Cortex of kidney (tissue), 1 donor: ENCODE measurements at places on chromosomes 3 and 15.

DNA sequence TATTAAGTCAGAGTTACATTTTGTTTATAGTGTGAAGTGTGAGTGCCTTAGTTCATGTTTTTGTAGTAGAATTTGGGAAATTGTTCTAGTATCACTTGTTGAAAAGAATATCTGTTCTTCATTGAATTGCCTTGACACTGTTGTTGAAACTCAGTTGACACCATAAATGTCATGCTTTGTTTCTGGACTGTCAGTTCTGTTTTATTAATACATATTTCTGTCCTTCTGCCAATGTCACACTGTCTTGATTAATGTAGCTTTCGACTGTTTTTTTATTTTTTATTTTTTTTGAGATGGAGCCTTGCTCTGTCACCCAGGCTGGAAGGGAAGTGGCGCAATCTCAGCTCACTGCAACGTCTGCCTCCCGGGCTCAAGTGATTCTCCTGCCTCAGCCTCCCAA, 59.1 kb downstream of the CHD2 start:
- DNase-seq = no peak

- no peak for DNase-seq
These were observed 126.2 kb downstream of the TPRG1 start for GRCh38 chr3:189297932-189298331.

DNA sequence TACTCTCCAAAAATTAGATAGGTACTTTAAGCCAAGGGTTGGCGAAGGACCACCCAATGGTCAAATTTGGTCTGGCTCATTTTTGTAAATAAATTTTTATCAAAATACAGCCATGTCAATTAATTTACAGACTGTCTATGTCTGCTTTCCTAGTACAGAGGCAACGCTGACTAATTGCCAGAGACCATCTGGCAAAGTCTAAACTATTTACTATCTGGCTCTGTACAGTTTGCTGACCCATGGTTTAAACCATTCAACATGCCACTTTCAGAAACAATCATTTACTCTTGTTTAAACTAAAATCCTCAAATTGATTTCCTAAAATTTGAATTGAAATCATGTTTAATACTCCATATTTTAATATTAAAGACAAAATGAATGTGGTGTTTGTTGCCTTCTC, 25.9 kb downstream of the CBLB start:
- no peak for DNase-seq

DNA sequence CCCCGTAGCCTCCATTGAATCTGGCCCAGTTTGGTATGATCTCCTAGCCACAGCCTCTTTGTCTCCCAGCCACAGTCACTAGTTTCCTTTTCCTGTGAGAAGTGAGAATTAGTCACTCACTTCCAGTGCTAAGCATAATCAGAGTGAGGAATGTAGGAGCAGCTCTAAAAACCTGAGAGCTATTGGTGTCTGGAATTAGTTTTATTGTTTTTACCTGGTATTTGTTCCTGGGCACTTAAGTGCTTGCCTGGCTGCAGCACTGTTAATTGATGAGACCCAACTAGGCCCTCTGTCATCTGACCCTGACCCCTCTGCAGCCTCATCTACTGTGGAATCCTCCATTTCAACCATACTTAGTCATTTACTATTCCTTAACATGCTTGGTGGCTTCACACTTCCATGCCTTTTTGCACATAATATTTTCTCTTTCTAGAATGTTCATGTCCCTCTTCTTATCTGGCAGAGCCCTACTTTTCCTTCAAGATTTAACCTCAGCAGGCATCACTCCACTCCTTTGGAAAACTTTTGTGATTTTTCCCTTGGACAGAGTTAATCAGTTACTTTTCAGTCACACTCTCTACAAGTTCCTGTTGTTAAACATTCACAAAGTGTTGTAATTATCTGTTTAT, 48.8 kb downstream of the PDE8A start:
- DNase-seq = no peak

DNA sequence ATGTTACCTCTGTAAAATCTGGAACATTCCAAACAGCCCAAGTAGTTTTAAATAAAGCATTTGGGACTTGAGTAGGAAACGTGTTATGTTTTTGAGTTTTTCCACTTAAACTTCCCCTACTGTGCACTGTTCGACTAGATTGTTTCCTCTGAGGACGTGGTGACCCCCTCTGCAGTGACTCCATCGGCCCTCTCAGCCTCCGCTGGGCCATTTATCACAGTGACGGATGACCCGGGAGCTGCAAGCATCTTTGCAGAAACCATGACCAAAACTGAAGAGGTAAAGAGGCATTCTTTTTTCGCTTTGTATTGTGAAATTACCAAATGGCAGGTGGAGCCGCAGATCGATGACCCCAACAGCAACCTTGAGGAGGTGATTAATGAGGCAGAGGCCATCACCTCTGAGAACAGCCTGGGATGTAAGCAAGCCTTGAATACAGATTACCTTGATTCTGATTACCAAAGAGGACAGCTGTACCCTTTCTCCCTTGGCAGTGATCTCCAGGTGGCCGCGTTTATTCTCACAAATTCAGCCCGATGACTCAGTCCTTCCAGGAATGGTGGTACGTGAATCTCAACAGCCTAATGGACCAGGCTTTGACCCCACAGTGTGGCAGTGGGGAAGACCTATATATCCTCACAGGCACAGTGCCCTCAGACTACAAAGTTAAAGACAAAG, 79.1 kb upstream of the FAN1 start:
- no peak for DNase-seq

DNA sequence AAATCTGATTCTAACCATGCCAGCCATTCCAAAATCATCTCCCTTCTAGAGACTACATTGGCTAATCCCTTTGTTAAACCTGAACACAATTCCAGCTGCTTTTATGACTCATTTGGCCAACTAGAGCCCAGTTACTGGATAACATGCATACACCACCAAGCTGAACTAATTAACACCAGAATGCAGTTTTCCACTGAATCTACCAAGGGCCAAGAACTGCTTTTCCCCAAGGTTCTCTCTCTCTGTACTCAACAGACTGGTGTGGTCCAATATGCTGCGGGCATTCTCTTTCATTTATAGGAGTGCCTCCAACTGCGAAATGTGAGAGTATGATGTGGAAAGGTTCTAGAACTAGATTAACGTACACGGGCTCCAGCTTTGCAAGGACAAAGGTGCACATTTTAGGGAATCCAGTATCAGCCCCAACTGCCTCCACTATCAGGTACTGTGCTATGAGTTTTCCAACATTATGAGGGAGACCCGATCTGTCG, 1.5 kb downstream of the CHSY1 start:
- no peak for DNase-seq

DNA sequence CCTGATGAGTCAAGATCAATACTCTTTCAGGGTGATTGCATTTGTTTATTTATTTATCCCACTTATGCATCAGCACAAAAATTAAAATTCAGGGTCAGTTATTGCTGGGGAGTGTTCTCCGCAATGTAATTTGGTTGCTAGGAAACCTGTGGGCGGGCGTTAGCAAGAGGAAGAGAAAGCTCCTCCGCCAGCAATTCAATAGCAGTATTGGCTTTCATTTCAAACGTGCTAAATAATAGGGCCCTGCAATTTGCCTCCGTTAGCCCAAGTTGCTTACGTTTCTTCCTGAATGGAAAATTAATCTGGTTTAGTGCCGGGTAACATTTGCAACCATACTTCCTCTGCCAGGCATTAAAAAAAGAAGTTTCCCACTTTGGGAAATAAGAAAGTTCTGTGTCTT, 35.5 kb upstream of the PLCL2 start:
- DNase-seq = no peak

- DNase-seq = no peak
These were observed 105.8 kb upstream of the C15orf61 start for GRCh38 chr15:67415181-67415580.

GRCh38 chr15:84960391-84961113, 21.1 kb upstream of the PDE8A start:
- no peak for DNase-seq

GRCh38 chr3:153171256-153171655, 9.2 kb downstream of the RAP2B start:
- no peak for DNase-seq

DNA sequence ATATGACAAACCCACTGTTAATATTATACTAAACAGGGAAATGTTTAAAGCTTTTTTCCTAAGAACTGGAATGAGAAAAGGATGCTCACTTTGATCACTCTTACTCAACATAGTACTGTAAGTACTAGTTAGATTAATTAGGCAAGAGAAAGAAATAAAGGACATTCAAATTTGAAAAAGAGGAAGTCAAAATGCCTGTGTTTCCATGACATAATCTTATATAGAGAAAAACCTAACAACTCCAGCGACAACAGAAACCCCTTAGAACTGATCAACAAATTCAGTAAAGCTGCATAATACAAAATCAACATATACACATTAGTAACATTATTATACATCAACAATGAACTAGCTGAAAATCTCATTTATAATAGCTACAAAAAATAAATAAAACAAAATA, 200.6 kb upstream of the ROBO1 start:
- DNase-seq = no peak

DNA sequence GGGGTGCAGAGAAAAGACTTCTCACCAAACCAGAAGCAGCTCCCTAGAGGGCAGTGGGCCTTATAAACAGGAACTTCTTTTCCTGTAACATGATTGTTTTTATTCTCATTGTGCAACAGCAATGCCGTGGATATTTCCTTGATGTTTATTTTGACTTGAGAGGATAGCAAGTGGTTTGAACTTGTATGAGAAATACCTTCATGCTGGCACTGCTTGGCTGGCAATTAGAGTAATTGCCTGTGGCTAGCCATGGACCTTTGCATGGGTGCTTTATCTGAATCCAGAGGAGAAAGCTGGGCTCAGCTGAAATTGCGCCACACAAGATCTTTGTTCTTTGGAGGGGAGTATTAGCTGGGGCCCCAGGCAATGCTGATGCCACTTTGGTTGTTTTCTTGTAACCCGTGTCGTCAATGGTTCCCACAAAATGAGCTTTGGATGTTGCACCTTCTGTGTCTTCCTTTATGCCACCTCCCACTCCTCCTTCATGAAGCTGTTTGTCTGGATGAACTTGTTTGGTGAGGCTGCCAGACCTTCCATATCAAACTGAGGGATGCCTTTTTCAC, 37.9 kb downstream of the CMTM8 start:
- no peak for DNase-seq

GRCh38 chr15:62497356-62497755, 332.3 kb upstream of the C2CD4B start:
- no peak for DNase-seq

DNA sequence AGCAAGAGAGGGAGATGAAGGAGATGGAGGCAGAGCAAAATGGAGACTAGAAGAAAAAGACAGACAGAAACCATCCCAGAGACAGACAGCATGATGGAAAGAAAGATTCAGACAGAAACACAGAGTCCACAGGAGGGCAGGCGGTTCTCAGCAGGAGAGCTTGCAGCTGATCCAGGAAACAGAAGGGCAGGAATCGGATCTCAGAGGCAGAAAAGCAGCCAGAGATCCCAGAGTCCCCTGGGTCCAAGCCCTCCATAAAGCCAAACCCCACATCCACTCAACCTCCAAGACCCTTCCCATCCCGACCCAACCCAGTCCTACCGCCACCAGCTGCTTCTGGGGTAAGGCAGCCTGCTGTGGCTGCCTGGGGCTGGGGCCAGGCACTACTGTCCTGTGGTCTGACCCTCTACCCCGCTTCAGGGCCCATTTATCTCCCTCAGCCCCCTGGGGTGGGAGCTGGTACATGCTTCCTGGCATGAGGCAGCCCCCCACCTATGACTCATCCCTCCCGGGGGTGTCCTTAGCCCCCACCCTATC, at the start of gene UCN2:
UCN2 (minus strand) TSS at position 400 of the 537 bp plus-strand sequence. CDS start 657 bp downstream, outside the sequence.
- DNase-seq = no peak

DNA sequence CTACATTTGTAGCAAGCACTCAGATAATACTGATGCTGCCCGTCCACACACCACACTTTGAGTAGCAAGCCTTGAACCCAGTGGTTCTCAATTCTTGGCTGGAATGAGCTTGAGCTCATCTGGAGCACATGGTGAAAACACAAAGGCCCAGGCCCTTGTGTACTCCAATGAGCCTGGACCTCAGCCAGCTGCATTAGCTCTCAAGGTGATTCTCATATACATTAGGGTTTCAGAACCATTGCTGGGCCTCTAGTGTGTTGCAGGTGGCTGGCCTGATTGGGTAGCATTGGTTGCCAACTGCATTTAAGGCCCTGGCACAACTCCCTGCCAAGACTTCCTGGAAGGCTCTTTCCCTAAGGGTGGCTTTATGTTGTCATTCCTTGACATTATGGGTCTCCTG, 23.4 kb upstream of the ZFAND6 start:
- DNase-seq = no peak

DNA sequence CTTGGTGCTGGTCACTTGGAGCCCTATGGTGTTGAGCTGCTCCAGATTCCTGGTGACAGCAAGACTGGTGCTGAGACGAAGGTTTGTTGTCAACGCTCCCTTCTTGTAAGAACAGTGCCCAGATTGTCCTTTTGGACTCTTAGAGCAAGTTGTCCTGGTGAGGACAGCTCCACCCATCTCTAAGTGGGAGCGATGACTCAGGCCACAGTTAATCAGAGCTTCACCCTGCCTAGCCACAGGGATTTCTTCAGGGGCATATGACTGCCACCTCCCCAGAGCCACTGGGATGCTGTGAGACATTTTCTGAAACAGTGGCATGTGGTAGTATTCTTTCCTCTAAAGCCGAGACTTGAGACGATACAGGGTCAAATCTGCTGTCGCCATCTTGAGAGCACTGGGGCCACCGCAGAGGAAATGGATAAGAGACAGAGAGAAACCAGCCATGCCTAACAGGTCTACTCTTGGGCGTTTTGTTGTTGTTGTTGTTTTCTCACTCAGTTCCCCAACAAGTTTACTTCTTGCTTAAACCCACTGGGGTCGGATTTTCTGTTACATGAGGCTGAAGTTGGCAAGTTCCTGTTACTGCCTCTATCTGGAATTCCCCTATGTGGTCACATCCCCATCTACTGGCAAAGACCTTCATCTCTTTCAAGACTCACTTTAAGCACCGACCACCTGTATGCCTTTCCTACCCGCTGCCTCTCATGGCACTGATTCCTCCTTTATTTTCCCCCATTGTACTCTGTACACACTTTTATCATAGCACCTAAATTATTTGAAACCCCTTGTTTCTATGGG, 16.0 kb upstream of the PCOLCE2 start:
- DNase-seq = no peak

GRCh38 chr3:111534701-111535100, 7.3 kb upstream of the CD96 start:
- DNase-seq = no peak

DNA sequence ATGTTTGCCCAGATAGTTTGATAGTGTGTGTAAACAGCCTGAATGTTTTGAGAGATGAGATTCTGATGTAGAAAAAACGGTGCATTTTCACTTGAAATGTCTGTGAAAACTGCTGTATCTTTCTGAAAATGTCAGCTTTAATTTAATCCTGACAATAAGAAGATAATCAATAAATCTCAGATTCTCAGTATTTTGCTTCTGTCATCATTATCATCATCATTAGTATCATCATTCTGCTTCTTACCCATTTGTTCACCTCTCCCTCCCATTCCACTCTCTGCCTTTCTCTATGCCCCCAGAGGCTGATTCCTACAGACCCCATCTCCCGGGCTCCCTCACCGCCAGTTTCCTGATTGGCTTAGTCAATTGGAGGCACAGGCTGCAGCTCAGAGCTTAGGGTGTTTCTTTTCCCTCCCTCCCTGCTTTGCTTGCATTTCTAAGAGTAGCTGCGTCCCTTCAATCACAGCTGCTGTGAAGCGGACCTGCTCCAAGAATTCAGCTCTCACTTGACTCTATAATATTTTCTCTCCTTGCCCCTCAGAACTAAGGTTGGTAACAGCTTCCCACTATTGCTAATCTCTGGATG, 8.2 kb upstream of the SNTN start:
- no peak for DNase-seq

GRCh38 chr3:190644766-190645165, 130.9 kb downstream of the IL1RAP start:
- no peak for DNase-seq
